ENCODE measurements at places on chromosomes 13 and 19.

- DNase-seq: no peak
Measured at GRCh38 chr19:49431330-49431749, 6.2 kb downstream of the GFY start.

DNA sequence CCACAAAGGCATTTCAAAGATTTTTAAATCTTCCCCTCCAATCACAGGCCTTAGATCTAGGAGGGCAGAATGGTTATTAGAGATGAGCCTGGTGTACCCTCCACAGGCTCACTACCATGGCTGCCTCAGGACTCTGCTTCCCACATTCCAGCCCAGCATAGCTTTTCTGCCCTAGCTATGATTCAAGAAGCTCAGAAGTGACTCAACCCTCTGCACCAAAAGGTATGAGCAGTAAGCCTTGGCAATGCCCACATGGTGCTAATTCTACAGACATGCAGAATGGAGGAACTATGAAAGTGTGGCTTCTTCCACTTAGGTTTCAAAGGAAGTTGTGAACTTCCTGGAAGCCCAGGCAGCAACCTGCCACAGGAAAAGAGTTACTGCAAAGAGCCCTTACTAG, 786.2 kb downstream of the SLITRK6 start:
- peak; percentile 7 for DNase-seq

- no peak for DNase-seq
Measured at GRCh38 chr19:19659646-19660245, 3.7 kb downstream of the ATP13A1 start.

DNA sequence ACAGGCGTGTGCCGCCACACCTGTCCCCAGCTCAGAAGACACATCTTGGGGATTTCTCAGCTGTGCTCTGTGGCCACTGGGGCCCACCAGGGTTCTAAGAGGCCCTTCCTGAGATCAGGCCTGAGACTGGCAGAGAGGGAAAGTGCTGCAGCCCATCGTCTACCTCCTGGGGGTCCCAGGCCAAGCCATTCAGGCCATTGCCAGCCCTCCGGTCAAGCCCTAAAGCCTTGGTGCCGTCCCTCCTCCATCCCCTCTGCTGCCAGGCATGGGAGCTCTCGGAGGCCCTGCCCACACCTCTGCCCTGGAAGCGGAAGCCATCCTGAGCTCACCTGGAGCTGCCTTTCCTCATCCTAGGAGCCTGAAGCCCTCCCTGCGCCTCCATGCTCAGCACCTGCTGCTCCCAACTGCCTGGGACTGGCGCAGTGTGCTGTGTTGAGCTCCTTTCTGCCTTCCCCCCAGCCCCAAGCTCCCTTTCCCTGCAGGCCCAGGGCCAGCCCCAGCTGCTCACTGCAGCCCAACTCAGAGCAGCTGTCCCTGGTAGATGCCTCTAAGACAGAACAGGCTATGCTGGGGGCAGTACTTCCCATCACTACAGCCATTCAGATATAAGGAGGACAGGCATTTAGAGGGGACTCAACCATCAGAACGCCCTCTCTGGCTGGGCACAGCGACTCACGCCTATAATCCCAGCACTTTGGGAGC, 2.9 kb downstream of the SLC7A9 start:
- no peak for DNase-seq

All from M059J (cell line).